ENCODE measurements at places on chromosomes 1 and 21.

GRCh38 chr1:156444407-156445001, 56.1 kb downstream of the MEF2D start:
- peak; percentile 50 for DNase-seq

GRCh38 chr1:32885676-32886003, 651 bp upstream of the HPCA start:
- DNase-seq: no peak

DNA sequence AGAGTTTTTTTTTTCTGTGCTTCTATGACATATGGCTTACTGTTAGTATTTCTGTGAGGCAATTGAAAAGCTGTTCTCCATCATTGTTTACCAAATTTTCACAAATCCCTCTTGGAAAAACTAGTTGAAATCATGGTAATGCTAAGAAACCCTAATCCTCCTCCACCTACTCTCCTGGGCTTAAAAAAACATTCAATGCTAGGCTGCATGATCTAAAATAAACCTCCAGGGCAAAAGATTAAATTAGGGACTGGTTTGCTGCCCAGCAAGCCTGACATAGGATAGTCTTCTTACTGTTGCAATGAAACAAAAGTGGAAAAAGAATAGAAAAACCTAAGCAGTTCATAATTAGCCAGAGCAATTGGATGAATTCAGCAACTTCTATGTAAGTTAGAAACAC, 16.1 kb downstream of the C1orf52 start:
- DNase-seq: no peak

- DNase-seq: no peak
These were observed 38.6 kb upstream of the MPZL1 start for GRCh38 chr1:167683226-167683625.

GRCh38 chr1:12143631-12144155, 23.1 kb upstream of the TNFRSF1B start:
- no peak for DNase-seq

GRCh38 chr1:154325583-154326545, 539 bp downstream of the ATP8B2 start:
- DNase-seq: peak; percentile 79

- peak; percentile 85 for DNase-seq
These were observed 122.1 kb downstream of the UCK2 start for GRCh38 chr1:165949335-165950130.

DNA sequence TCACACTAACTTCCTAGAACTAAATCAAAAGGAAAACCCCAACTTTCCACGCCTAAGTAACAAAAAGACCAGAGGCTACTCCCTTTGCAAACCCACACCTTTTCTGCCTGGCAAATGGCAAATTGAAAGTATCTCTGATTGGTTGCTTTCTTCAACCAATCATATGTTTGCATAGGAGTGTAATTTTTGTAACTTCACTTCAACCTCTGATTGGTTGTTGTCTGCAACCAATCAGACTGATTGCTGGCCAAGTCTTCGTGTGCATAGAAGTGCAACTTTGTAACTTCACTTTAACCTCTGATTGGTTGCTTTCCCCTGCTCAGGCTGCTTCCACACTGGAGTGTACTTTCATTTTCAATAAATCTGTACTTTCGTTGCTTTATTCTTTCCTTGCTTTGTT, 36.9 kb upstream of the PADI2 start:
- DNase-seq: no peak

GRCh38 chr1:183898001-183898396, 93.1 kb downstream of the RGL1 start:
- no peak for DNase-seq

DNA sequence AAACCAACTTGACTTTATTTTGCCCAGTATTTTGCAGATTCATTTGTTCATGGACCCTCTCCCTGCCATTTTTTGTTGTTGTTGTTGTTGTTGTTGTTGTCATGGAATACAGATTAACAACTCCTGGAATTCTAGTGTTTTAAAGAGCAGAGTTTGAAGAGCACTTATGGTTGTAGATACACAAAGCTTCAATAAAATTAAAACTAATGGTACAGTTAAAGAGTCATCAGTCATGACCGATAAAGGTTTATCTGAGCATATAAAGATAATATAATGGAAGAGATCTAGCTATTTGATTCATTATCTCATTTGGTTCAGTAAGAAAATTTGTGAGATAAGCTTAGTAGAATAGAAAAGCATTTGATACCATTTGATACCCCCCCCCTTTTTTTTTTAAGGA, 21.8 kb downstream of the NEK7 start:
- no peak for DNase-seq

- DNase-seq: no peak
These were observed 20.9 kb upstream of the LRRC8B start for GRCh38 chr1:89503690-89504089.

GRCh38 chr21:15837645-15838044, 107.9 kb downstream of the USP25 start:
- DNase-seq: no peak

DNA sequence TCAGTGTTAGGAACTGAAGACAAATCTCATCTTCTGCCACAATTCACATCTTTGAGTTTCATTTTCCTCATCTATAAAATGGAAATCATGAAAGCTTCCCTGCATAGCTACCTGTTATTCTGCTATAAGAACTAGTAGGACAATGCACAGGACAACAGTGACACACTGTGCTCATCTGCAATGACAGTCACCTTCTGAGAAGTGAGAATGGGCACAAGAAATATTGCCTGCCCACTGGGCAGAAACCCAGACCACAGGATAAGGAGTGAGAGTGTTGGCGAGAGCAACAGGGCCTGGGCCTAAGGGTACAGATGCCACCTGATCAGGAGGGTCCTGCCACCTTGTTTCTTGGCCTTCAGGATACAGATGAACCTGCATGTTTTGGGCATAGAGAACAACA, 23.3 kb upstream of the ARTN start:
- no peak for DNase-seq

Data from nephron progenitor cell (in vitro differentiated cells).